Astrocyte of the spinal cord (primary cell): ENCODE measurements at places on chromosomes 5 and 9.

- DNase-seq, result no peak
Observed at GRCh38 chr9:123399803-123400378, 43.9 kb downstream of the CRB2 start.

- DNase-seq, result no peak
Observed at GRCh38 chr9:84238652-84239051, 101.9 kb downstream of the SLC28A3 start.

- DNase-seq, result no peak
Observed at GRCh38 chr5:77864997-77865396, 88.9 kb upstream of the TBCA start.

- DNase-seq, result no peak
Observed at GRCh38 chr5:132687995-132688394, 14.2 kb downstream of the IL4 start.

DNA sequence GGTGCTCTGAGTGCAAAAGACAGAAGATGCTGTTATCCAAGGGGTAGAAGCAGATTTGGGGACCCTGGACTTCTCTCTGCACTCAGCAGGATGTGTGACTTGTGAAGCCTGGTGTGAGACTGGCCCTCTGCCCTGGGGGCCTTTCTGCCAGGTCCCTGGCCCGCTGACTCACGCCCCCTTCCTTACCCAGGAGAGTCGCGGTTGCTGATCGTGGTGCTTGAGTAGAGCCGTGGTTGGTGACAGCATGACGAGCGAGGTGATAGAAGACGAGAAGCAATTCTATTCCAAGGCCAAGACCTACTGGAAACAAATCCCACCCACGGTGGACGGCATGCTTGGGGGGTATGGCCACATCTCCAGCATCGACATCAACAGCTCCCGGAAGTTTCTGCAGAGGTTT lies 6.5 kb downstream of the NTMT1 start:
- DNase-seq, result no peak

DNA sequence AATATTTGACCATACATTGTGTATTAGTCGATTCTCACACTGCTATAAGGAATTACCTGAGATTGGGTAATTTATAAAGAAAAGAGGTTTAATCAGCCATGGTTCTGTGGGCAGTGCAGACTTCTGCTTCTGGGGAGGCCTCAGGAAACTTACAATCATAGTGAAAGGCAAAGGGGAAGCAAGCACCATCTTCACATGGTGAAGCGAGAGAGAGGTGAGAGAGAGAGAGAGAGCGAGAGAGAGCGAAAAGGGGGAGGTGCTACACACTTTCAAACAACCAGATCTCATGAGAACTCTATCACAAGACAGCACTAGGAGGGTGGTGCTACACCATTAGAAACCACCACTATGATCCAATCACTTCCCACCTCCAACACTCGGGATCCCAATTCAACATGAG lies 4.1 kb upstream of the GRAMD2B start:
- no peak for DNase-seq

DNA sequence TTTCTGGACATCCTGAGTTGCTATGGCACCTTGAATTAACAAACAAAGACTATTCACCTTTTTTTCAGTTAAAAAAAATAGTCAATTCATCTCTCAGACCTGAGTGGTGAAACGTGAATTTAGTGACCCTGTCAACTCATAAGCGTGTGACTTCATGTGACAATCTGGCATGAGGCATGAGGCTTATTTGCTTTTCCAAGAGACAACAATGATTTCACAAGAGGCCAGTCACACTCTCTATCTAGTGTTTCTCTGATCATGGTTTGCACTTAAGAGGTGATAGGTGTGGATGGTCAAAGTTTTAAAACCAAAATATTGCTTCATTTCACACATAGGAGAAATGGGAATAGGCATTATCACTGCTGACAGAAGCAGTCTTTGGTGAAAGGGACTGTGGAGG lies 559.6 kb upstream of the ACO1 start:
- DNase-seq, result no peak
